ENCODE measurements at places on chromosomes 4 and X.

- DNase-seq, result no peak
Measured at GRCh38 chr4:5609306-5610007, 98.9 kb downstream of the EVC2 start.

DNA sequence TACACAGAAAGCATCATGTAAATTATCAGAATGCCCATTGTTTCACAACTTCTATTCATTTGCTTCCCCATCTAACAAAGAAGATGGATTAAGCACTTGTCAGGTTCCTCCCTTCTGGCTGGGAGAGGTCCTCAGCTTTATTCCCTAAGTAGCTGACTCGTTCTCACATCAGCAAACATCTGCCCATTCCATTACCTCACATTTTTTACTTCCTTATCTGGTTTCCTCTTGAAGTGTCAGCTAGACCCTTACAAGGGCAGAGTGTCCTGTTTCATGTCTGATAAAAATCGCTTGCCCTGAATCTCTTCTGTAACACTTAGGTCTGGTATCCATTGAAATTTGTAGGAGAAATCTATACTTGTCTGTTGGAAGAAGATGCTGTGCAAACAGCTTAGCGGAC is 34.7 kb downstream of the TMPRSS11A start:
- no peak for DNase-seq

DNA sequence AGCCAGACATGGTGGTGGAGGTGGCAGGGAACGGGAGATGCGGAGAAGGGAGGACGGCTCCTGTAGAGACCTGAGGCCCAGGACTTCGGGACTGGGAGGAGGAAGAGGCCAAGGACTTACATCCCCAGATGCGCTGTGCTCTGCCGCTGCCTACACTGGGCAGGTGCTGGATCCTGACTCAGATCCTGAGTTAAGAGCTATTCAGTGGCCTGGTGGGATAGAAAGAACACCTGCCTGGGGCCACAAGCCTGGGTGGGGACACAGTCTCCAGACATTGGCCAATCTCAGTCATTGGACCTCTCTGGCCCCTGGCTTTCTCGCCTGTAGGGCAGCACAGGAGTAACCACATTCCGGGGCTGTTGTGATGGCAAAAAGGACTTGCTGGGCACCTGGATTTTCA is 10.9 kb upstream of the MSX1 start:
- DNase-seq, result no peak

DNA sequence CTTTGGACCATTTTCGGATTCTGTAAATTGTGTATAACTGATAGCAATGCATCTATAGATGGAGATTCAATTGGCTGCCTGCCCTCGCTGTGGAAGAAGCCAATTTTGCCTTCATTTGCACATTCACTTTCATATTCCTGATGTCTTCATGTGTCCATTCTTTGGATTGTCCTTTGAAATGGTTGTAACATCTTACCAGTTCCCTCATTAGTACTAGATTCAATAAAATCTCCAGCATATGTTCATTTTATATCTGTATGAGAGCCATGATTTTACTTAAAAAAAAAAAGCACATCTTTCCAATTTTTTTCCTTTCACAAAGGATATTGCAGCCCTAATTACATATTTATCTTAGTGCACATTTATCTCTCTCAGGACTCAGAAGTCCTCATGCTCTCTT is 61.7 kb downstream of the BEND2 start:
- DNase-seq, result no peak

DNA sequence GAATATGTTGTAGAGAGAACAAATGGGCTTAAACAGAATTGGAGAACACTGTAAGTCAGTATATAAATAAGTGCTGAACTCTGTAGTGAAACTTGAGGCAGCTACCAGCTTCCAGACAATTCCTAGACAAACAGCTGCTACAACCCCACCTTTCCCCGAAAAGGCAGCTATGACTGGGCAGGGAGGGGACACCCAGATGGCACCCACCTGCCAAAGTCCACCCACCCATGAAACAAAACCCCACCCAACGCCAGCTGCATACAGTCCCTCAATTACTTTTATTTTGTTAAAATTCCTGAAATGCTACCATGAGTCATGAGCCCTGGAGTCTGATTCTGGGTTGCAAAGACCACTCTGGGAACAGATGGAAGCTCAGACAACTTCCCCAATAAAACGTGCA is 24.4 kb downstream of the RELL1 start:
- peak; percentile 79 for DNase-seq

DNA sequence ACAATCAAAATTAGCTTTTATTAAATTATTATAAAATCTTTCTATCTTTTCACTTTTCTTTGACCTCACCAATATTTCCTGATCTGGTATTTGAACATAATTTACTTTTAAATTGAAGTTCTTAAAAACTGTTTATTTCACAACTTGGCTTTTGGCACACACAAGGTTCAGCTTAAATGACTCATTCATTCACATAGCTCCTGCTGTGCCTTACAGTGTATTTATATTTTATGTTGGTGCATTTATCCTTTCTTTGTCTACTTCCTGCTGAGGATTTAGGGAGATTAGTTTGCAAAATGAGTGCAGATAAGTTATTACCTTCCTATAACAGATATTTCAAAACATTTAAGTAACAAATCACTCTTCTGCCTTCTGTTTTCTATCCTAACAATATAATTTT is 430.6 kb downstream of the DTHD1 start:
- no peak for DNase-seq

Data from HFF-Myc (cell line).